ENCODE measurements at places on chromosomes 4 and X.
A peak's percentile ranks its signal among the peaks of the same experiment; 100 is the strongest.

- no peaks in the 10 kb centered on the region for H3K4me1 ChIP-seq
- DNase-seq = no peak
- H3K36me3 ChIP-seq = no peaks in the 10 kb centered on the region
- H3K4me3 ChIP-seq = no peak overlapping the region
These were observed 109.1 kb upstream of the PDLIM3 start for GRCh38 chr4:185644408-185644807.

DNA sequence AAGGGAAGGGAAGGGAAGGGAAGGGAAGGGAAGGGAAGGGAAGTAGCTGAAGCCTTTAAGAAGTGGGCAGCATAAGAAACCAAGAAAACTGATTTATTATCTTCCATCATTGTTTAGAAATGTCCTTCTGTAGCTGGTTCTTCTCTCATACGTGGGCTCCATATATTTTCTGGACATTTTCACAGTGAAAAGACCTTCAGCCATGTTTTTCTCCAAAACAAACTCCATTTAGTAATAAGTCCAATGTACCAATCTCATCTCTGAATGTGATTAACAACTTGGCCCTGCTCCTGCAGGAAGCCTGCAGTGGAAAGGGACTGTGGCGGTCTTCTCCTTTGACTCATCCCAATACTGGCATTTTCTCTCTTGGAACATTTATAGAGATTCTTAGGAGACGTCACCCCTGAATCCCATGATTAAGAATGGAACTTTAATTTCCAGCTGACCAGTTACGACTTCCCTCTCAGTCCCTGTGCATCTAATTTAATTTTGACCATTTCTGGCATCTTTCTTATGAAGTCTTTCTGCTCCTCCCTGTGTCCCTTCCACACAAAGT lies 96.6 kb upstream of the GUCY1A1 start:
- H3K4me3 ChIP-seq = no peak overlapping the region
- no peaks in the 10 kb centered on the region for H3K27me3 ChIP-seq
- H3K27ac ChIP-seq = no peak overlapping the region
- DNase-seq = no peak
- H3K36me3 ChIP-seq = no peaks in the 10 kb centered on the region

DNA sequence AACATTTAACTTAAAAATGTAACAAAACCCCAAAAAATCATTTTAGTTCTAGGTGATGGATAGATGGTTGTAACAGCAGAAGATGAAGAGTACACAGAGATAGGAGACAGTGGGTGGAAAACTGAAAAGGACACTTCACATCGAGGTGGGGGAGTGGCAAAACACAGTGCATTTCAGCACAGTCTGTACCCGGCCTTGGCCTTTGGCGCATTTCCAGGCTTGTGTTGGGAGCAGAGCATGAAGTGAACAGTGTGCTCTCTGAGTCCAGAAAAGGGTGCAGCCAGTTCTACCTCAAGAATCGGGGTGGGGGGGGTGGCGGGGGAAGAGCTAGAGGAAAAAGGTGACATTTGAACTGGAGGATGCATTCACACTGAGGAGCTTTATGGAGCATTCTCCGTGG lies 4.3 kb downstream of the TSPYL2 start:
- no peaks in the 10 kb centered on the region for H3K36me3 ChIP-seq
- DNase-seq = no peak
- no peaks in the 10 kb centered on the region for H3K27me3 ChIP-seq
- no peak overlapping the region for H3K4me3 ChIP-seq
- peaks cover 3% of the 10 kb centered on the region for H3K4me1 ChIP-seq

DNA sequence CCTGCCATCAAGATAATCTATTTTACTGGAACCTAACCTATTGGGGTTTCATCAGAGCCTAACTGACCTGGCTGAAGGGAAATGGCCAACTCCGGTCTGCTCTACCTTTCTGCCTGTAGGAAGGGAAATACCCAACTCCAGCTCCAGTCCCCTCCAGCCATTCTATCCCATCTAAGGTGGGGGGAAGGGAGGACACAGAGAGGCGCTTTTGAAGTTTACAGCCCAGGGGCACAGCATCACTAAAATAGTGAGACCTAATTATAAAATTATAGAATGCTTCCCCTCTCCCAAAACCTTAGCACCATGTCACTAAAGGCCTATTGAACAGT lies 27.8 kb upstream of the ACSL4 start:
- peak overlapping the region; percentile 14 for H3K27ac ChIP-seq
- no peaks in the 10 kb centered on the region for H3K27me3 ChIP-seq
- H3K4me3 ChIP-seq = no peak overlapping the region
- H3K36me3 ChIP-seq = no peaks in the 10 kb centered on the region
- no peak for DNase-seq

DNA sequence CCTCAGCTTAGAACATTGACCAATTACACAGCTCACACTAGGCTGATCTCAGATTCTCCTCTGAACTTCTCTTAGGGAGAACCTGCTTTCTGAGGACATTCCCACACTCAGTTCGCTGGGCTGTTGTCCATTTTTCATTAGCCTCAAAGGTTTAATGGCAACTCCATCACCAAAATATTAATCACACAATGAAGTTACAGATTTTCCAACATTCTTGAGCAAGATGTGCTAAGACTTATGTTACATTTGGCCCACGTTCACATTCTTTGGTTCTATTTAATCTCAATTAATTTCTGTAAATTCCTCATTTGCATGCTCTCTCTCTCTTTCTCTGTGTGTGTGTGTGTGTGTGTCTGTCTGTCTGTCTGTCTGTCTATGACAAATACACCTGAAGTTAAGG lies 82.3 kb upstream of the EDNRA start:
- no peaks in the 10 kb centered on the region for H3K36me3 ChIP-seq
- H3K4me3 ChIP-seq = no peak overlapping the region
- no peaks in the 10 kb centered on the region for H3K4me1 ChIP-seq
- no peak for DNase-seq
- no peaks in the 10 kb centered on the region for H3K27me3 ChIP-seq

- H3K4me1 ChIP-seq = no peaks in the 10 kb centered on the region
- no peak overlapping the region for H3K4me3 ChIP-seq
- DNase-seq = no peak
- H3K27me3 ChIP-seq = no peaks in the 10 kb centered on the region
- no peaks in the 10 kb centered on the region for H3K36me3 ChIP-seq
- H3K27ac ChIP-seq = no peak overlapping the region
These were observed 13.2 kb downstream of the EFHC2 start for GRCh38 chrX:44330227-44330626.

DNA sequence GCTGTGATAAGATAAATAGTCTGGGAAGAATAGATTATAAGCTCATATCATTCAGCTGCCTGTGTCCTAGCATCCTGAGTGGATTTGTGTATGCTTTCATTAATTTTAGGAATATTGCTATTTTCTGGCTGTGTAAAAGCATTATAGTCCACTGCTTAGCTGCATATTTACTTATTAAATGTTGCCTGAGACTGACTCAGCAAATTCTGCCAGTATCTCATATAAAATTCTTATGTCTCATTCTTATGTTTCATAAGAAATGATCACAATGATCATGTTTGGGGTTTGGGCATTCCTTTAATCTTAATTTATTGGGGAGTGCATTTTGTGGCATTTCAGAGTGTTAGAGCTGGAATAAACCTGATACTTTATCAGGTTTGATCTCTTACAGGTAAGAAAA lies 34.9 kb downstream of the RASSF6 start:
- H3K4me3 ChIP-seq = no peak overlapping the region
- no peaks in the 10 kb centered on the region for H3K27me3 ChIP-seq
- H3K4me1 ChIP-seq = no peaks in the 10 kb centered on the region
- no peak overlapping the region for H3K27ac ChIP-seq
- H3K36me3 ChIP-seq = no peaks in the 10 kb centered on the region
- DNase-seq = no peak

- DNase-seq = no peak
- H3K36me3 ChIP-seq = peaks cover 10% of the 10 kb centered on the region
- no peaks in the 10 kb centered on the region for H3K27me3 ChIP-seq
These were observed 21.8 kb upstream of the TBC1D14 start for GRCh38 chr4:6887591-6888371.

GRCh38 chrX:141935645-141936044 lies 32.0 kb downstream of the MAGEC1 start:
- H3K27me3 ChIP-seq = no peaks in the 10 kb centered on the region
- H3K36me3 ChIP-seq = no peaks in the 10 kb centered on the region
- DNase-seq = no peak
- no peak overlapping the region for H3K4me3 ChIP-seq
- H3K4me1 ChIP-seq = no peaks in the 10 kb centered on the region

DNA sequence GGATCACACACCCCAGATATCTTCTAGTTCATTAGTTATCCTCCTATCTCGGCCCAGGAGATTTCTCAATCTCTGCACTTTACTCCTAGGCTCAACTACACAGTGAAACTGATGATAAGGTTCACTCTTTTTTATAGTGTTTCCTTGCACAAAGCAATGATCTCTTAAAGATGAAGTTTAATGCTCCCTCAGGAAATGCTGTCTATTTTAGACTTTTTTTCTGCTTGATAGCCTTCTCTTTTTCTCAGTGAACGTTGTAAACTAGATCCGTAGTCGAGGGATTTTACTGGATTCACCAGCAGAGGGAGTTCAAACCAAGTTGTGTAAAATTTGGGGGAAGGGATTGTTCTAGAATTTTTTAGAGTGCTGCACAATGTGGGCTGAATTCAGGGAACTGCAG lies 269.6 kb downstream of the GBA3 start:
- no peak overlapping the region for H3K4me3 ChIP-seq
- no peak overlapping the region for H3K27ac ChIP-seq
- no peaks in the 10 kb centered on the region for H3K4me1 ChIP-seq
- H3K36me3 ChIP-seq = no peaks in the 10 kb centered on the region
- no peak for DNase-seq

DNA sequence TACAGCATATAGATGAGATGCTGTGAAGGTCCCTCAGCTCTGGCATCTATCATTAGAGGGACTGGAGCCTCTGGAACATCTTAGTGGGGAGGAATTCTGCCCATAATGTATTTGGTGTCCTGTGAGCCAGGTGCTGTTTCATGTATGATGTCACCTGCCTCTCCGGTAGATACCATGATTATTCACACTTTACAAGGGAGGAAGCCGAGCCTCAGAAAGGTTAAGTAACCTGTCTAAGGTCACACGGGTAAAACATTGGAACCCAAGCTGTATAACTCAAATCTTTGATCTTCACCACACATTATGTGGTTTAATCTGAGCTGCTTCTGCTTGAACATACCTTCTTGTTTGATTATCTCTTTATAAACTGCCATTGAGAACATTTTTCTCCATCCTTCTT lies 442.8 kb downstream of the BCOR start:
- H3K27me3 ChIP-seq = no peaks in the 10 kb centered on the region
- no peak for DNase-seq
- no peak overlapping the region for H3K27ac ChIP-seq
- no peaks in the 10 kb centered on the region for H3K4me1 ChIP-seq

GRCh38 chrX:141405853-141406492 lies 163.7 kb upstream of the SPANXC start:
- no peaks in the 10 kb centered on the region for H3K36me3 ChIP-seq
- H3K27me3 ChIP-seq = no peaks in the 10 kb centered on the region
- H3K4me1 ChIP-seq = no peaks in the 10 kb centered on the region
- no peak for DNase-seq

GRCh38 chr4:87007528-87008446 lies 73.0 kb downstream of the AFF1 start:
- peak overlapping the region; percentile 77 for H3K4me3 ChIP-seq
- no peak for DNase-seq
- no peaks in the 10 kb centered on the region for H3K27me3 ChIP-seq
- peak overlapping the region; percentile 91 for H3K27ac ChIP-seq
- peaks cover 60% of the 10 kb centered on the region for H3K4me1 ChIP-seq
- H3K36me3 ChIP-seq = no peaks in the 10 kb centered on the region

GRCh38 chrX:36575670-36576069 lies 432.5 kb upstream of the FAM47C start:
- H3K4me1 ChIP-seq = no peaks in the 10 kb centered on the region
- no peak for DNase-seq
- no peak overlapping the region for H3K4me3 ChIP-seq
- no peaks in the 10 kb centered on the region for H3K36me3 ChIP-seq
- H3K27me3 ChIP-seq = no peaks in the 10 kb centered on the region

- H3K27ac ChIP-seq = no peak overlapping the region
- no peaks in the 10 kb centered on the region for H3K27me3 ChIP-seq
- no peak for DNase-seq
- no peaks in the 10 kb centered on the region for H3K4me1 ChIP-seq
These were observed 41.0 kb downstream of the RS1 start for GRCh38 chrX:18630934-18631333.

GRCh38 chr4:145930592-145930991 lies 8.0 kb downstream of the ZNF827 start:
- peaks cover 3% of the 10 kb centered on the region for H3K4me1 ChIP-seq
- no peak for DNase-seq
- no peaks in the 10 kb centered on the region for H3K27me3 ChIP-seq
- H3K27ac ChIP-seq = no peak overlapping the region
- H3K36me3 ChIP-seq = no peaks in the 10 kb centered on the region

GRCh38 chr4:77665381-77666069 lies 59.9 kb downstream of the CXCL13 start:
- no peak for DNase-seq
- H3K27ac ChIP-seq = no peak overlapping the region
- H3K27me3 ChIP-seq = no peaks in the 10 kb centered on the region
- no peak overlapping the region for H3K4me3 ChIP-seq

DNA sequence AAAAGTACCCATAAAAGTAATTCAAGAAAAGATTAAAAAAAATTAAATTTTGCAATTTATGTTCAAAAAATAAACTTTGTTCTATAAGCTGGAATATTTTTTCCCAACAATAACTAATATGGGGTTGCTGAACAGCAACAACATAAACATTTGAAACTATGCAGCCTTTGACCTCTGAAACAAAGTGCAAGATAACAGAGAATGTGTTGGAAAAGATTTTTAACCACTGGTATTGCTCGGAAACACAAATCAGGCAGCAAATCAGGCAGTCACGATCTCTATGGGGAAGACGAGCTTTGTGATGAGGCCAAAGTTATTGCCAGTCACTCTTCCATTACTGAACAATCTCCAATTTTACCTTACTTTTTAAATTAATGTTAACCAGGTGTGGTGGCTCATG lies 332.1 kb downstream of the PABPC4L start:
- H3K27ac ChIP-seq = no peak overlapping the region
- no peaks in the 10 kb centered on the region for H3K36me3 ChIP-seq
- no peaks in the 10 kb centered on the region for H3K27me3 ChIP-seq
- no peak overlapping the region for H3K4me3 ChIP-seq
- DNase-seq = no peak

DNA sequence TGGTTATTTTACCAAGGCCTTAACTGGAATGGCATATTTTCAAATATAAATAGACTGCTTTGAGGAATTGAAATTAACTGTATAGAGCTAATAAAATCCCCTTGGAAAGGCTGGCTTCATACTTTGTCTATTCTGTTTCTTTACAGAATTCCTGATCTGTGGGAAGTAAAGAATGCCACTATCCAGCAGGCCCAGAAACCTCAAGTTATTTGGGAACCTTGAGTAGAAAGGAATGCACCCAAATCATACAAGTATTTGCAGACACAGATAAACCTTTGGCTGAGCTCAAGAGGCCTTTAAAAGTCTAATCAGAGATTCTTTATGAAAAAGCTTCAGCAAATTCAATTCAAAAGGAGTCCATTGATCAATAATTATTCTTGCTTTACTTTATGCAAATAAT lies 975.7 kb upstream of the PABPC4L start:
- no peak overlapping the region for H3K4me3 ChIP-seq
- DNase-seq = no peak
- H3K27ac ChIP-seq = no peak overlapping the region
- H3K27me3 ChIP-seq = no peaks in the 10 kb centered on the region

GRCh38 chrX:810186-810585 lies 179.6 kb downstream of the SHOX start:
- H3K36me3 ChIP-seq = no peaks in the 10 kb centered on the region
- H3K4me3 ChIP-seq = no peak overlapping the region
- no peaks in the 10 kb centered on the region for H3K4me1 ChIP-seq
- no peak overlapping the region for H3K27ac ChIP-seq

GRCh38 chr4:92235731-92236130 lies 68.0 kb upstream of the GRID2 start:
- no peak overlapping the region for H3K4me3 ChIP-seq
- no peak for DNase-seq
- H3K27ac ChIP-seq = no peak overlapping the region
- H3K27me3 ChIP-seq = no peaks in the 10 kb centered on the region
- no peaks in the 10 kb centered on the region for H3K4me1 ChIP-seq
